ENCODE measurements at places on chromosomes 11 and 22.

GRCh38 chr11:90803366-90803765 is 580.5 kb upstream of the CHORDC1 start:
- DNase-seq = no peak

DNA sequence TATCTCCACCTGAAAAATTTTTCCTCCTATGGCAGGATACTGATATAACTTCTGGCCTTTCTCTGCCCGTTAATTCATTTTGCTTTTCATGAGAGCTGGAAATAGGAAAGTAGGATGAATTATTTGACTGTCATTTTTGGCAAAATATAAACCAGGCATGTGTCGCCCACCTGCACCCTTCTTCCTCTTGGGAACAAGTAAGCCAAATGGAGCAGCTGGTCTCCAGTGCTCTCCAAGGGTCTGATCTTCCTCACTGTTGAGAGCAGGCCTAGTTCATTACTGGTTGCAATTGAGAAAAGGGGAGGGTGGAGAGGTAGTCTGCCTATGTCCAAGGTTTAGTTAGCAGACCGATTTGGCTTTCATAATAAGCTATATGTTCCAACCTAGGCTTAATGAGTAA is 582.2 kb downstream of the DLG2 start:
- no peak for DNase-seq

DNA sequence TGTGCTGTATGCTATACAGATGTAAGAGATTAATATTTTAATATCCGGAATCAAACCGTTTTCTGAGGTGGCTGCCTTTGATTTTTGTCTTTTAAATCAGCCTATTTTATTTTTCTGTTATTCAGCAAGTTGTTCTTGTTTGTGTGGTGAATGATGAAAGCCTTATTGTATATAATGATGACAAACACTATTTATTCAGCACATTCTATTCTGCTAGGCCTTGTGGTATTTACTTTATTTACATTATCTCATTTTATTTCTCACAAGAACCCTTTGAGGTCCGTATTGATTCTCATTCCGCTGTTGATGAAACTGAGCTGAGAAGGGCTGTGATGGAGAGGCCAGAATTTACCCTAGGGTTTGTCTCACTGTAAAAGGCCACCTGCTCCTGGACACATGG is 40.5 kb downstream of the KREMEN1 start:
- DNase-seq = no peak

DNA sequence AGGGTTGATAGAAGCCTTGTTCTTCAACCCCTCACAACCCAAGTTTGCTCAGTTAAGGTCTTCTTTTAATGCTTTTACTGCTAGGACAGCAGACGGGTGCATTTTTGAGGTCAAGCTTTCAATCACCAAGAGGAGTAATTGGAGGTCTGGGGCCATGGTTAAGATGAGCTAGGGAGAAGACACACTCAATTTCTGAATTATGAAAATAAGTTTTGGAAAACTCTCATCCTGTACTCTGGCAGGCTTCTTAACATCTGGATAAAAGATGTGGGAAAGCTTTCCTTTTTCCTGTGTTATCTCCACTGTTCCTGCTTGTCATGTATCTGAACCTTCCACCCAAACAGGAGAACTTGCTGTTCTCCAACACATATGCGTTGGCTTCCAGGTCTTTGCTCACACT is 9.7 kb downstream of the ABTB2 start:
- DNase-seq = no peak

- no peak for DNase-seq
These were observed 22.6 kb downstream of the AMPD3 start for GRCh38 chr11:10477690-10478046.

GRCh38 chr11:125950178-125950490 is 4.3 kb downstream of the VSIG10L2 start:
- DNase-seq = no peak

DNA sequence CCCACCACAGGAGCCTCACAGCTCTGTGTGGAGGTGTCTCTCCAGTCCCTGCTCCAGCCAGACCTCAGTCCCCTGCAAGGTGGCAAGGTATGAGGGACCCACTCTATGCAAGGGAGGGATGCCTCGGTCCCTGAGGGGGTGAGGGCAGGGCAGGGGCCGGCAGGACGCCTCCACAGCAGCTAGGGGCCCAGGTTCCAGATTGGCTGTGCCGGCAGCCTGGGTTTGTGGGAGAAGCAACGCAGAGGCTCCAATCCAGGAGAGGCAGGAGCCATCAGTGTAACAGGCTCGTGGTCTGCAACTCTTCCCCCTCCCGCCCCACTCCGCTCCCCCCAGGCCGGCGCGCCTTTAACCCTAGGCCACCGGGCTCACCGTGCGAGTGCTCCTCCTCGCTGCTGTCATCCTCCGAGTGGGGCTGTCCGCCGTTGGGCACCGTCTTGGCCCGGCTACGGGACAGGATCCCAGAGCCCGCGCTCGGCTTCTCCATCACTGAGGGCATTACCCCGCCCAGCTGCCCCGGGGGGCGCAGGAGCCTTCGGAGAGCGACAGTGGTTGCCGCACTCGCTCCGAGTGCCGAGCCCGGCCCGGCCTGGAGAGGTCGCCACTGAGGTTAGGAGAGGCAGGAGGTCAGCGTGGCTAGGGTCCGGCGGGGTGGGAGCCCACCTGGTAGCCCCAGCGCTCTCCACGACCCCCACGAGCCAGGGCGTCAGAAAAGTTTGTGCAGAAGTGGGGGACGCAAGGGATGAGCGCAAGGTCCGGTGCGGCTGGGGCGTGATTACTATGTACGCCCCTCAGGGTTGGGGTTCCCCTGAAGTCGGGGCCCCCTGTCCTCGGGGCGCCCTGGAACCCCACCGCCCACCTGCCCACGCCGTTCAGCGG is 765 bp downstream of the RCOR2 start:
- no peak for DNase-seq

DNA sequence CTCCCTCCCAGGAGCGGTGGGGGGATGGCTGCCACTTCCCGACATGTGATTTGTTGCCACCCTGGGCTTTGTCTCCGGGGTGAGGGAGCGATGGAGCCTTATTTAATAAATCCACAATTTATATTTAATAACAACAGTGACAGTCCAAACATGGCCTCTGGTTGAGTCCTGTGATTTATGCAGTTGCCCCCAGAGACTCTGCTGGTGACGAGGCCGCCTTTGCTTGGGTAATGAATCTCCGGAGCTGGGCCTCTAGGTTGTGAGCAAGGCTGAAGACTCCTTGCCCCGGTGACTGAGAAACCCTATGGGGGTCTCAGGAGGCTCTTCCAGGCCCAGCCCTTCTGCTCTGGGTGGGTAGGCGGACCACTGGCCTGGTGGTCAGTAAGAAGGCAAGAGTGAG is 16.7 kb downstream of the MPPED1 start:
- DNase-seq = no peak

- DNase-seq = no peak
These were observed 378.4 kb upstream of the PITPNB start for GRCh38 chr22:28297504-28297903.

DNA sequence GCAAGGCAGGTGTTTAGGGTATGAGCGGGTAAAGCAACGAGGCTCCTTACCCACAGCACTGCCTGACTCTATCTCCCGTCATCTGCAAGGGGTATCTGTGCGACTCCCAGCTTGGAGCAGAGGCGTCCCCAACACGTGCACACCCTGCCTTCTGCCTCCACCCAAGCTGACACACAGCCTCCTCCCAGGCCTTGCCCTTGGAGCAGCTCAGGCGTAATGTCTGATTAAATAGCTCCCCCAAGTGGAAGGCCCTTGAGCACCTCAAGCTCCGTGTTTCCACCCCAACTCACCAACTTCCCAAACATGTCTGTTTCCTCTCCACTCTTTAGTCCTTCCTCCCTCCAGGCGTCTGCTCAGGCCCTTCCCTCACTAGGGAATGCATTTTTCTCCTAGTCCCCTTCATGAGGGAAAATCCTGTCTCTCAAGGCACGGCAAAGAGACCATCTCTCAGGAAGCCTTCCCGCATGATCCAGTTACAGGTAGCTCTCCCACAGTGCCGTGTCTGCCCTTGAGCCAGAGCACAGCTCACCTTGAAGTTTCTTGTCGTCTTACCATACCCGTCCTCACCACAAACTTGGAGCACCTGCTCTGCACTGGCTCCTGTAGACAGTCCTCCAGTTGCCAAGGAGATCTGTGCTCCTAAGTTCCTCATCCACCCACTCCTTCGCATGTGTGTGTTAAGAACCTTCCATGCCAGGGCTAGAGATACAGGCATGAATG is 15.8 kb downstream of the CYB5R2 start:
- DNase-seq = no peak

DNA sequence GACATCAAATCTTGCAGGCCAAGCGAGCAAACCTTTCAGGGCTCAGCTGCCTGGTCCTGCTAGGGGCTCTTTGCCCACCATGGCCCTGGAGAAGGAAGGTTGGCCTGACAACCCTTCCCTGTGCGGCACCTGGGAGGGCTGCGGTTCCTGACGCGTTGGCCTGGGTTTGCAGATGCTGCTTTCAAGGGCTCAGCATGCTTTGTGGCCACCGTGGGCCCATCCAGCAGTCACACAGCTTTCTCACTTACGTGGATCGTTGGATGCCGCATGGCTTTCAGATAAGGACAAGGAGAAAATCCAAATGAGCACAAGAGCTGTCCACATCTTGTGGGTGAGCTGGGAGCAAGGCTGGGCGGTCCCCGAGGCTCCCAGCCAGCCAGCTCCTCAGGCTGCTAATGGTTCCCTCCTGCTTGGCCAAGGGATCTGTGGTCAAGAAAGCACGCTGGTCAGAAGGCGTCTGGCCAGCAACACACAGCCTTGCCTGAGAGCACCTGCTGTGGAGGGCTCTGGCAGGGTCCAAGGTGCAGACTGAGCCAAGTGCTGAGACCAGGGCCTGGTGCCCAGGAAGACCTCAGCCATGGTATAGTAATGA is 8.2 kb downstream of the C11orf24 start:
- no peak for DNase-seq

DNA sequence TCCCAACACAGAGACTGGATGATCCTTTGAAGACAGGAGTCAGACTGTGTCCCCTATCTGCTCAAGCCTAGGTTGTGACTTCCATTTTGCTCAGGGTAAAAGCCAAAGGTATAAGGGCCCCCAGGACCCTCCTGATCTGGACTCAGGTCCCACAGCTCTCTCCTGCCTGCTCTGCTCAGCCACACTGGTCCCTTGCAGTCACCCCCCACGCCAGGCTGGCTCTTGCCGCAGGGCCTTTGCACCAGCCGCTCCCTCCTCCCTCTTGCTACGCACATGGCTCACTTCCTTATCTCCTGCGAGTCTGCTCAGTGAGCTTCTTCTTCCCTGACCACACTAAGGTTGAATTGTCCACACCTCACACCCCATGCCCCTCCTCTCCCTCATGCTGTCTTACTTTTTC is 28.4 kb upstream of the CACNG2 start:
- DNase-seq = no peak

GRCh38 chr22:20014526-20015186 is 2.0 kb downstream of the ARVCF start:
- no peak for DNase-seq

- no peak for DNase-seq
These were observed 67.0 kb downstream of the BCL2L13 start for GRCh38 chr22:17705546-17705945.

DNA sequence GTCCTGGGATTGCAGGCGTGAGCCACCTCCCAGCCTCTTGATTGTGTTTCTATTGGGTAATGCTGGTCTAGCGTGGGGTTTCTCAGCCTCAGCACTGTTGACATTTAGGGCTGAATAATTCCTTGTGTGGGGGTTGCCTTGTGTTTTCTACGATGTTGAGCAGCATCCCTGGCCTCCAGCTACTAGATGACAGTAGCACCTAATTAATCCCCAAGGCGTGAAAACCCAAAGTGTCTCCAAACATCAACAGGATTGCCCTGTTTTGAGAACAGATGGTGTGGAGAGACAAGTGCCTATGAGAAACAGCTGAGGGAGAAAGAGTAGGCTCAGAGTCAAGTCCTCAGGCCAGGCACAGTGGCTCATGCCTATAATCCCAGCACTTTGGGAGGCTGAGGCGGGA is 67.2 kb downstream of the SGSM1 start:
- no peak for DNase-seq

DNA sequence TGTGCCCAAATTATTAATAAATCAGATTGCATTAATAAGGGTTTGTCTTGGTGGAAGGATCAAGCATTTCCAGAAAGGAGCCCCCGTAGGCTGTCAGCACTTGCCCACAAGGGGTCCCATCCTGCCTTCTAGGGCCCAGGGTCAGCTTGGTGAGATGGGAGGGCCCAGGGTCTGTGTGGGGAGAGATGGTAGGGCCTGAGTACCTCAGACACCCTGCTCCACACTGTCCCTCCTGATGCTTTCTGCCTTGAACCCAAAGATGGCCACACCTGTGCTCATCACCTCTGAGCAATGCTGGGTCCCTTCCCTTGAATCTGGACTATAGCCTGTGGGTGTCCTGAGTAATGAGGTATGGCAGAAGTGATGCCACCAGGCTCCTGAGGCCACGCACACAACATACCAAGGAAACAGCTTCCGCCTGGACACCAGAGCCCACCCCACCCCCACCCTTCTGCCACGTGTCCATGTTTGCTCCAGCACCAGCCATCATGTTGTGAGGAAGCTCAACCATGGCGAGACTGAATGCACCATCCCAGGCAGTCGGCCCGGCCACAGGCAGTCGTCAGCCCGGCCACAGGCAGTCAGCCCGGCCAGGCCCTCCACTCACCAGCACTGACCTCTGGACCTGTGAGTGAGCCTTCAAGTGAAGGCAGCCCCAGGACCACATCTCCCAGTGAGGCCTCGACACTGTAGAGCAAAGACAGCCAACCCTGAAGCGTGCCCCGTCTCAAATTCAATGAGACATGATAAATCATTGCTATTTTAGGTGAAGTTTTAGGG is 6.8 kb downstream of the BET1L start:
- no peak for DNase-seq

- no peak for DNase-seq
These were observed 20.9 kb upstream of the ARHGAP8 start for GRCh38 chr22:44731357-44731970.

DNA sequence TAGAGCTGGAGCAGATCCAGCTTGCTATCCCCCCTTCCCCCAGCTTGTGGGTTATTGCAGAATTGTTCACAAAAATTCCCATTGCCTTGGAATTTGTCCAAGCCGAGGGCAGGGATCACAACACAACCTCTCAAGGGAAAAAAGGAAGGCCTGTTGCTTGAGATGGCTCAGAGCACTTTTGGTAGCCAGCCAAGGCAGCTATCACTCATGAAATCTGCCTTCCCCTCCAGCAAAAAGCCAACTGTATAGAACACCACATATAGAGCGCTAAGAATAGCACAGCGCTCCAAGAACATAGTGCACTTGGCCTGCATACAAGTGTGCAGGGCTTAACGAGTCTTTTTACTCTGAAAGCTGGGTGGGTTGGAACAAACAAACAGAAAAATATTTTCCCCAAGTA is 46.2 kb downstream of the FAM83F start:
- no peak for DNase-seq

- no peak for DNase-seq
These were observed 11.3 kb upstream of the CXCR5 start for GRCh38 chr11:118872403-118872821.

- no peak for DNase-seq
These were observed 155.7 kb downstream of the NAV2 start for GRCh38 chr11:19868281-19868821.
